ENCODE measurements at places on chromosomes 12 and 14.
A peak's percentile ranks its signal among the peaks of the same experiment; 100 is the strongest.

GRCh38 chr14:32366256-32366879 is 37.3 kb downstream of the AKAP6 start:
- DNase-seq = no peak

DNA sequence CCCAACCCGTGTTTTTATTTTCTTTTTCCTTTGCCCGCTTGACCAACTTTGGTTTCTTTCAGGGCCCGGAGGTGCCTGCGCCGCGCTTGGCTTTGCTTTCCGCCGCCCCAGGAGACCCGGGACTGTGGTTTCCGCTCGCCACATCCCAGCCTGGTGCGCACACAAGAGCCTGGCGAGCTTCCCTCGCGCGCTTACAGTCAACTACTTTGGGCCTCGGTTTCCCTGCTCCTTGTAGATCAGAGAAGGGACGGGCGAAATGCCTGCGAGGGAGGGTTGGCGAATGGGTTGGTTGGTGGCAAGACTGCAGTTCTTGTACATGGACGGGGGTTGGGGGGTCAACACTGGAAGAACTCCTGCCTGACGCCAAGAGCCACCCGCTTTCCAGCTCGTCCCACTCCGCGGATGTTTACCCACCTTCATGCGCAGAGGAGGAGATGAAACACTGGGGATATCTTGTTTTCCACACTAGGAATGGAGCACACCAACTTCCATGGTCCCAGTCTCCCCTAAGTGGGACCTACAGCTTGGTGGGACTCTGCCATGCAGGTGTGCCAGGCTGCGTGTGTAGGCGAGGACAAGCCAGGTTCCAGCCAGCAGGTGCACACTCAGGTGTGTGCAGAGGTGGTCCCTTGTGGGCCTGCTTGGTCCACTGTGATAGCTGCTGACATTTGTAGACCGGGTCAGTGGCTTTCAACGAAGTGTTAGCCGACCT is 16.6 kb upstream of the TBX3 start:
- no peak for DNase-seq

DNA sequence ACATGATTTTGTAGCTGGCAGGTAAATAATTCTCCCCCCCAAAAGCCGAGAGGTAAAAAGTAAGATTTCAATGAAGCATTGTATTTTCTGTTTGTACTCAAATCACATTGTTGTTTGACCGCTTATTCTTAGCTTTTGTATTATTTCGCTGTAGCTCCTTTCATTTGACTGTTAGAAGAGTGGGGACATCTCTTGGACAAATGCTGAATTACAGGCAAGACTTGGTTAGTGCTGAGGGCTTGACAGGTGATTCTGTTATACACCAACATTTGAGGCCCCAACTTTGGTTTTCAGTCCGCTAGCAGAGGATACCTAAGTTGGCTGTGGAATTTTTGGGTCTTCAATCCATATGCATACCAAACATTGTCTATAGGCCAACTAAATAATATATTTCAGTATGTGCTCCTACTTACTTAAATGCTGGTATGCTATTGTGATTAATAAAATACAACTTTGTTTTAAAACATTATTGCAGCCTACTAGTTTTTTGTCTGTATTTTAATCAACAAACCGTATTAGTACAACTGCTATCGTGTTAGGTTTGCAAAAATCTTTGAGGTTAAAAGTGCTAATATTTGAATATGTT is 102.2 kb downstream of the ERC1 start:
- DNase-seq = peak; percentile 11

DNA sequence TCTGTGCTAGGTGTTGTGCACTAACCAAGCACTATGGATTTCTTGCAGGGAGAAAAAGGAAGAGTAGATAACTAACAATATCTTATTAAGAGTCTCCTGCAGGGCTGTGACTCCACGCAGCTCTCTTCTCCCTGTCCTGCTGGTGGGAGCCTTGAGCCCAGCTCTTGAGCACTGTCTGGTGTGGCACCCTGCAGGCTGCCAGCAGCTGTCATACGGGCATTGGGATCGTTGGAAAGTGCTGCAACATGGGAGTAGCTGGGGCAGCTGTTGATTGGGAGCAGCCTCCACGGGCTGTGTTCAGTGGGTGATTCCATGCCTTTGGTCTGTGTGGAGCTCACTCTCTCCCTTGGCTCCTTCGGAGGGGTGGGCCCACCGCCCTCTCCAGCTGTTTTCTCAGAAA is 125.3 kb downstream of the FBXL14 start:
- no peak for DNase-seq

GRCh38 chr12:111532751-111533150 is 66.4 kb downstream of the ATXN2 start:
- DNase-seq = no peak

DNA sequence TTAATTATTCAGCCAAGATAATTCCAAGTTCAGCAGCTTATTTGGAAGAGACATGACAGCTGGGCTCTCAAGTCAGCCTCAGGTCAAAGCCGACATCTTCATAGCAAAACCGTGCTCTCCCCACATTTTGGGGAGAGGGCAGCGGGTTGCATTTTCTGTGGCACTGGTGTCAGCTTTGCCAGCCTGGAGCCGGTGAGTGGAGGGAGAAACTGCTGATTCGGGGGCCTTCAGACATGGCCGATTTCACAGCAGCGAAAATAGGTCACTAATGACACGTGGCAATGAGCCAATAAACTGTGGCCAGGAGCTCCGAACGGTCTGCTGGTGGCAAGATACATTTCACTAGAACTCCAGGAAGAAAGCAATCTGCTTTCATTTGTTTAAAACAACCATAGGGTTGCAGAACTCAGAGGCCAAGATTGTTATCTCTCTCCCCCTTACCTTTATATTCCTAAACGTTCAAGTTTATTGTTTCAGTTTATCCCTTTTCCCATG is 173.2 kb downstream of the CAND1 start:
- no peak for DNase-seq

GRCh38 chr12:46388427-46389021 is 16.0 kb upstream of the SLC38A2 start:
- no peak for DNase-seq

DNA sequence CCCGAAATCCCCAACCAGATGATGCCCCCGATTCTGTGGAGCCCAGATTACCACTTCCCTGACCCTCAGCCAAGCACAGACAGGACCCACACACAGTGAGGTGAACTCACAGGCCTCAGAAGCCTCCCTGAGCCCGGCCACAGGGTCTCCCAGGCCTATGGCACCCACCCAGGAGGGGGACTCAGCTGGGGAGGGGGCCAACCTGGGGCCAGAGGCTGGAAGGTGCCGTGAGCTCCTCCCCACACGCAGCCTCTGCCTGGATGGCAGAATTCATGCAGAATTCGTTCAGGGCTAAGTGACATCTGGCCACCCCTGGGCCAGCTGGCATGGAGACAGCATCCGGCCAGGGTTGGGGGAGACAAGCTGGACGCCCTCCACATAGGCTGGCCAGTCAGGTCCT is 11.8 kb downstream of the TMEM179 start:
- DNase-seq = no peak

DNA sequence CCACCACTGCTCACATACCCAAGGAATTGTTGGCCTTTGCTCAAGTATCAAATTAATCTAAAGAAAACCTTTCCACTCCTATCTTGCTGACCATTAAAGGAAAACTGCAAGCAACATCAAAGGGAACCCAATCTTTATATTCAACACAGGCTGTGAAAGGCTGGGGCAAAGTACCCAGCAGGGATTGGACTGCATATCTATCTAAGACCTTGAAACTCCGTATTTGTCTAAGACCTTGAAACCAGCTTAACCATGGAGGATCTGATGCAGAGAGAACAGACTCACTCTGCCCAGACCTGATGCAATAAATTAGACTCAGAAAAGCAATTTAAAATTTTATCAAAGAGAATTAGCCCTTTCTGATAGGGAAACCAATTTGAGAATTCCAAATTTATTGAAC is 102.2 kb downstream of the DIO2 start:
- DNase-seq = no peak

GRCh38 chr14:36905272-36905888 is 243.7 kb downstream of the PAX9 start:
- no peak for DNase-seq

DNA sequence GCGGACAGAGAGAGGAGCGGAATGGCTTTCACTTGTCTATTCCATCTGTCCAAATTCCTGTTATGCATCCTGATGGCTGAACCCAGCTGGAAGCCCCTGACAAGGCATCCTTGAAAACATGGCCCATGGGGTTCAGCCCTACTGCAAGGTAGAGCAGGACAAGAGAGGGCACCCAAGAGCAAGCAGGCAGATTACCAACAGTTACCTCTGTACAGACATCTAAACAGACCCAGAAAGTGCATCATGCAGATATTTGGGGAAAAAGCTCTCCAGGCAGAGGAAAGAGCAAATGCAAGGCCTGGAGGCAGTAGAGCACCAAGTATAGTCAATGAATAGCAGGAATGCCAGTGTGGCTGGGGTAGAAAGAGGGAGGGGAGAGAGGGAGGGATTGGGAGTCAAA is 407.5 kb downstream of the PCNX1 start:
- no peak for DNase-seq

- no peak for DNase-seq
These were observed 154.0 kb downstream of the SOX5 start for GRCh38 chr12:23795494-23795893.

All from NCI-H1930 (cell line).